ENCODE measurements at places on chromosomes 6 and 20. TPM values are rescaled to one million over a fixed set of nuclear protein-coding genes. Genes with fewer than 3 reads are reported as not detected.

GRCh38 chr6:120960761-120961160 lies 373.5 kb downstream of the TBC1D32 start:
- no peaks in the 10 kb centered on the region for H3K4me1 ChIP-seq
- H3K27me3 ChIP-seq: no peaks in the 10 kb centered on the region
- H3K4me3 ChIP-seq: no peak overlapping the region

DNA sequence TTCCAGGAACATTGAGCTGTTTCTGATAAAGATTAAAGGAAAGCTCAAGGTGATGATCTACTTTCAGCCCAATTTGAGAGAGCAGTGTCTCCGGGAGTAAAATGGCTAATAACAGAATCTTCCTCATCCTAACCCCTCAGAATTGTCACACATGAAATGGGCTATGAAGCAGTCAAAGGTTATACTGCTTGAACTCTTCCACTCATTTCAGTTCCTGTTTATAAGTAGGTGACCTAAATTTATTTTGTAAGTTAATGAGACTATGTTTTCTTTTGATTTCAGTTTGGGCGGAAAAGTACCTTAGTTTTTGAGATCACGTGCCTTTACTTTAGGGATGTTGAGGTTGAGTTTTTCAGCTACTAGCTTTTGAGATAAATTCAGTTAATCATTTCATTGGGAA lies 47.2 kb downstream of the QKI start:
- no peak overlapping the region for H3K4me3 ChIP-seq
- peaks cover 31% of the 10 kb centered on the region for H3K4me1 ChIP-seq
- DNase-seq: peak; percentile 28
- no peaks in the 10 kb centered on the region for H3K27me3 ChIP-seq
- H3K36me3 ChIP-seq: peaks cover 5% of the 10 kb centered on the region
- H3K27ac ChIP-seq: peak overlapping the region; percentile 25

DNA sequence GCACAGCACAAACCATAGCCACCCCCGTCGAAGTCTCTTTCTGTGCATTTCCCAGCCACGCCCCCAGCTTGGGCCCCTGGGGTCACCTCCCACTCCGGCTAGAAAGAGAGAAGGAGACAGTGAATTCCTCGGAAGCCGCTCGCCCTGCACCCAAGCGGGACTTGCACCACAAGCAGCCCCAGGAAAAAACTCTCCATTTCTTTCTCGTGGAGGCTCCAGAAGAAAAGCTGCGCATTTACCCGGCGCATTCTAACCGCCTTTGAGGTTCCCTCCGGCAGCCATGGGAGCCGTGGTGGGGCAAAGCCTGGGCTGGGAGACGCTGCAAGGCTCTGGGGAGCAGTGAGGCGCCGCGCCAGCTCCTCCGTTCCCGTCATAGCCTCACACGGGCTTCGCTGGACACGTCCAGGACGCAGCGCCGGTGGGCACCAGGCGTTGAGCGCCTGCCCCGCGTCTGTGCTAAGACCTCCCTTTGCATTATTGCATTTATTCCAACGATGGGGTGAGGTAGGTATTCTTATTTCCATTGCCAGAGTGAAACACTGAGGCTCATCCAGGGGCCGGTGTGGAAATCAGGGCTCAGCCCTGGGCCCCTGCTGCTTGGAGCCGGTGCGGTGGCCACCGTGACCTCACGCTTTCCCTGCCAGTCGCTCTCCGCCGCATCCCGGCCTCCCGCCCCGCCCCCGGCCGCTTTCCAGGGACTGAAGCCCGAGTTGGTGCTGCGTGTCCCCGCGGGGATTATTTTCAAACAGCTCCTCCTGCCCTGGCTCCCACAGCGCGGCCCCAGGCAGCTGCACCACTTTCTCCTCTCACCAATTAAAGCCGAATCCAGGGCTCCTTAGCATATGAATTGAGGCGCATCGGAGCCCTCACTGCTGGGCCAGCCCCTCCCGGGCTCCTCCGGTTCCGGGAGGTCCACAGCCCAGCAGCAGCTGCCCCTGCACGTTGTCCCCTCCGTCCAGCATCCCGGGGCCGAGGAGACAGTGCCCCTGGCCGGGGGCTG lies 148.3 kb upstream of the AFDN start:
- H3K4me3 ChIP-seq: no peak overlapping the region
- no peaks in the 10 kb centered on the region for H3K36me3 ChIP-seq
- DNase-seq: no peak
- no peak overlapping the region for H3K27ac ChIP-seq
- peaks cover 53% of the 10 kb centered on the region for H3K27me3 ChIP-seq
- no peaks in the 10 kb centered on the region for H3K4me1 ChIP-seq

GRCh38 chr20:34948030-34948429 lies 7.6 kb downstream of the GSS start:
- no peak overlapping the region for H3K27ac ChIP-seq
- no peaks in the 10 kb centered on the region for H3K4me1 ChIP-seq
- peaks cover 3% of the 10 kb centered on the region for H3K36me3 ChIP-seq
- no peak for DNase-seq

DNA sequence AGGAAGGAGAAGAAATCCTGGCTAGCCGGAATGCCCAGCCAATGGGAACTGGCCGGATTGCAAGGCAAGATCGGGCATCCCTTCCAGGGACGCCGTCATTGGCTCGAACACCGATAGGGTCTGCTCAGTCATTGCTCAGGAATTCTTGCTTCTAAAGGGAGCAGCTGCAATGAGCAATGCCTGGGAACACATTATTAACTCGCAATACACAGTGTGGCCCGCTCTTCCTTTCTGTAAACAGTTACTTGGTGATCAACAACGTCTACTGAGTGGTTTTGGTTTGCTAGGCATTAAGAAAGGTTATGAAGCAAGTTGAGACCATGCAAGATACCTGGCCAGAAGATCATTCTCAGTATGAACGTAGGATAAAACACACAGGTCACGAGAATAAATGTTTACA lies 165.4 kb upstream of the CITED2 start:
- H3K27ac ChIP-seq: no peak overlapping the region
- no peaks in the 10 kb centered on the region for H3K4me1 ChIP-seq
- DNase-seq: no peak
- no peaks in the 10 kb centered on the region for H3K27me3 ChIP-seq

- H3K27me3 ChIP-seq: no peaks in the 10 kb centered on the region
- H3K36me3 ChIP-seq: no peaks in the 10 kb centered on the region
- H3K4me1 ChIP-seq: no peaks in the 10 kb centered on the region
- H3K27ac ChIP-seq: no peak overlapping the region
Observed at GRCh38 chr6:80214436-80215022, 108.1 kb downstream of the BCKDHB start.

GRCh38 chr6:33770124-33770832 lies 18.7 kb downstream of the LEMD2 start:
- no peaks in the 10 kb centered on the region for H3K27me3 ChIP-seq
- no peak for DNase-seq
- peaks cover 3% of the 10 kb centered on the region for H3K36me3 ChIP-seq
- H3K4me1 ChIP-seq: peaks cover 6% of the 10 kb centered on the region

DNA sequence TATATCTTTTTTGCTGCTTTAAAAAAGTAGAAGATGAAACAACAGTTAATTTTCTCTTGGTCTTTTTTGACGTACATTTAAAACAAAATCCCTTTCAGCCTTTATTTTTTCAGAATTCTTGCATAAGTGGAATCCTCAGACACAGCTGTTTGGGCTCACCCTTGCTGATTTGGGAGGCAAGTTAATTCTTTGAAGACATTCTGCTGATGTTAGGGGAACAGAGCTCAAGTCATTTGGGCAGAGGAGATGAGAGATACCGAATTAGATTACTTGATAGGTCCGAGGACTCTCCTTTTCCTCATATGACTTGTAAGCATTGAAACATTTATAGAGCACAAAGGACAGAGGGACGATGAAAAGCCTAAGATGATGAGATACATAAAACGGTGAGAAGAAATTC lies 567.9 kb upstream of the CITED2 start:
- DNase-seq: no peak
- H3K27me3 ChIP-seq: no peaks in the 10 kb centered on the region
- no peak overlapping the region for H3K27ac ChIP-seq
- no peak overlapping the region for H3K4me3 ChIP-seq
- H3K36me3 ChIP-seq: no peaks in the 10 kb centered on the region
- H3K4me1 ChIP-seq: peaks cover 9% of the 10 kb centered on the region

DNA sequence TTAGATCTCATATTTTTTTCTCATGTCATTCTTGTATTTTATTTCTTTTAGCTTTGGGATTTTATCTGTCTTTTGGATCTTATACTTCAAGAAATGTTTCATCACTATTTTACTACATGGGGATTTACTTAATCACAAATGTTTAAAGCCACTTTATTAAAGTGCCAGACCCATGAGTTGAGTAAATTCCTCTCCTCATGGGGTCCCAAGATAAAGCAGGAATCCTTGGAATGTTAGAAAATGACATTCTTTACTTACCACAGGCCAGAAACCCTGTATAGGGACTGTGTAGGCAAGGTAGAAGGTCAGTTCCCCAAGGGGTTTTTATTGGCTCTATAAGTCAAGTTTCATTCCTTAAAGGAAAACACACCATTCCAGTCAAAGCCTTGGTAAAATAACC lies 28.4 kb upstream of the OR2J2 start:
- no peaks in the 10 kb centered on the region for H3K27me3 ChIP-seq
- no peaks in the 10 kb centered on the region for H3K4me1 ChIP-seq
- no peak overlapping the region for H3K27ac ChIP-seq
- H3K36me3 ChIP-seq: no peaks in the 10 kb centered on the region
- no peak overlapping the region for H3K4me3 ChIP-seq
- DNase-seq: no peak

DNA sequence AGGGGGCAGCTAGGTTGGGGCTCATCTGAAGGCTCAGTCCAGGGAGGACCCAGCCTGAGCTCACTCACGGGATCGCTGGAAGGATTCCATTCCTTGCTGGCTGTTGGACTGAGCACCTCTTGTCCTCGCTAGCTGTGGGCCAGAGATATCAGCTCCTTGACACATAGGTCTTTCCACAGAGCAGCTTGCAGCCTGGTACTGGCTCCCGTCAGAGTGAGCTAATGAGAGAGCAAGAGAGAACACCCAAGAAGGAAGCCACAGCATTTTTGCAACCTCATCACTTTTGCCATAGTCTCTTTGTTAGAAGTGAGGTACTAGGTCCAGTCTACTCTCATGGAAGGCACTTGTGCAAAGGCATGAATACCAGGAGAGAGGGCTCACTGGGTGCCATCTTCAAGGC lies 179.9 kb downstream of the CDC5L start:
- H3K4me1 ChIP-seq: no peaks in the 10 kb centered on the region
- no peak overlapping the region for H3K4me3 ChIP-seq
- no peak for DNase-seq
- no peak overlapping the region for H3K27ac ChIP-seq

DNA sequence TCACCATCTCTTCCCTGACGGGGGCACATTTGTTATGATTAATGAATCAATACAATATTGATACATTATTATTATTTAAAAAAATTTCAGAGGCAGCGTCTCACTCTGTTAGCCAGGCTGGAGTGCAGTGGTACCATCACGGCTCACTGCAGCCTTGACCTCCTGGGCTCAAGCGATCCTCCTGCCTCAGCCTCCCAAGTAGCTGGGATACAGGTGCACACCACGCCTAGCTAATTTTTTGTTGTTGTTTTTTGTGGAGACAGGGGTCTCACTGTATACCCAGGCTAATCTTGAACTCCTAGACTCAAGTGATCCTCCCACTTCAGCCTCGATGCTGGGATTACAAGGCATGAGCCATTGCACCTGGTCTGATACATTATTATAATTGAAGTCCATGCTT lies 4.9 kb upstream of the SRC start:
- H3K4me3 ChIP-seq: no peak overlapping the region
- no peak overlapping the region for H3K27ac ChIP-seq
- peaks cover 38% of the 10 kb centered on the region for H3K4me1 ChIP-seq
- H3K27me3 ChIP-seq: no peaks in the 10 kb centered on the region
- DNase-seq: no peak

GRCh38 chr6:13507306-13507860 lies 20.0 kb upstream of the GFOD1 start:
- H3K4me3 ChIP-seq: no peak overlapping the region
- no peaks in the 10 kb centered on the region for H3K4me1 ChIP-seq
- H3K27ac ChIP-seq: no peak overlapping the region
- no peaks in the 10 kb centered on the region for H3K36me3 ChIP-seq
- H3K27me3 ChIP-seq: no peaks in the 10 kb centered on the region

DNA sequence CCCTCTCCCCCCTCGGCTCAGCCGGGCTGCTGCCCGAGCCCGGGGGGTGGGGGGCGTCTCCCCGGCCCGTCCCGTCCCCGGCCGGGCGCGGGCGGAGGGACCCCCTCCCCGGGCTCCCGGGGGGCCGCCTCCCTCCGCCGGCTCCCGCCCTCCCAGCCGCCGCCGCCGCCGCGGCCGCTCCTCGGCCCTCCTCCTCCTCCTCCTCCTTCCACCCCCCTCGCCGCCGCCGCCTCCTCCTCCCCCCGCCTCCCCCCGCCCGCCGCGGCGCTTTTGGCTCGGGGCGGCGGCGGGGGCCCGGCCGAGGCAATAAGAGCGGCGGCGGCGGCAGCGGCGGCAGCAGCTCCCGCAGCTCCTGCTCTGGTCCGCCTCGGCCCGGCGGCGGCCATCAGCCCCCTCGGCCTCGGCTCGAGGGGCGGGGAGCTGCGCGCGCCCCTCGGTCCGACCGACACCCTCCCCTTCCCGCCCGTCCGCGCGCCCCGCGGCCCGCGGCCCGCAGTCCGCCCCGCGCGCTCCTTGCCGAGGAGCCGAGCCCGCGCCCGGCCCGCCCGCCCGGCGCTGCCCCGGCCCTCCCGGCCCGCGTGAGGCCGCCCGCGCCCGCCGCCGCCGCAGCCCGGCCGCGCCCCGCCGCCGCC lies 38.7 kb downstream of the GNAS start:
- H3K4me3 ChIP-seq: no peak overlapping the region
- DNase-seq: peak; percentile 90
- no peaks in the 10 kb centered on the region for H3K36me3 ChIP-seq
- H3K27ac ChIP-seq: peak overlapping the region; percentile 97

- peak overlapping the region; percentile 99 for H3K27ac ChIP-seq
- DNase-seq: peak; percentile 83
- no peaks in the 10 kb centered on the region for H3K36me3 ChIP-seq
- H3K4me3 ChIP-seq: no peak overlapping the region
- H3K27me3 ChIP-seq: no peaks in the 10 kb centered on the region
- H3K4me1 ChIP-seq: peaks cover 52% of the 10 kb centered on the region
Observed at GRCh38 chr6:158867381-158868121, 48.4 kb upstream of the EZR start.

GRCh38 chr6:13229205-13230085 lies 98.9 kb downstream of the TBC1D7 start:
- H3K4me3 ChIP-seq: no peak overlapping the region
- no peaks in the 10 kb centered on the region for H3K36me3 ChIP-seq
- DNase-seq: peak; percentile 69

- DNase-seq: no peak
- H3K4me3 ChIP-seq: no peak overlapping the region
- H3K27ac ChIP-seq: no peak overlapping the region
- no peaks in the 10 kb centered on the region for H3K4me1 ChIP-seq
- no peaks in the 10 kb centered on the region for H3K36me3 ChIP-seq
Observed at GRCh38 chr6:27297484-27297856, 14.6 kb downstream of the POM121L2 start.

The PDYN gene
- not detected for total RNA-seq

The BCLAF1 gene
- total RNA-seq: 256 TPM

The CST2 gene
- total RNA-seq: not detected

The GSTA3 gene
- not detected for total RNA-seq

The UST gene
- 16.9 TPM for total RNA-seq

The MICB gene
- 24.2 TPM for total RNA-seq

The CD24 gene
- 113 TPM for total RNA-seq

The WFDC9 gene
- total RNA-seq: not detected

Measured in B cell (primary cell).